ENCODE measurements at places on chromosomes 12 and 14.

GRCh38 chr12:93502802-93503623 is 35.7 kb downstream of the MRPL42 start:
- DNase-seq, result no peak

DNA sequence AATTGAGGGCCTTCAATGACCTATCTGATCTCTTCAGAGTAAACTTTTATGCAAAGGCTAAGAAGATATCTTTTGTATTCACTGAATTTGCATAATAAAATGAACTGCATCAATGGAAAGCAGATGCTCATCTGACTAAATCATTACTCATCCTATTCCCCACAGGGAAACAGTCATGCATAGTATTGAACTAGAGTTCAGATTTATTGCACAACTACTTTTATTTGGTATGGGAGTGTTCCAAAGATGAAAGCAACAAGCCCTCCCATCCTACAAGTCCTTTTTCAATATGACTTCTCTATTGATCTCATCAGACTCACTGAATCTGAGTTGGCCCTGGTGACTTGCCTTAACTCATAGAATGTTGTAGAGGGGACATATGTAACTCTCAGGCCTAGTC is 159.8 kb downstream of the KITLG start:
- DNase-seq, result peak; percentile 93

DNA sequence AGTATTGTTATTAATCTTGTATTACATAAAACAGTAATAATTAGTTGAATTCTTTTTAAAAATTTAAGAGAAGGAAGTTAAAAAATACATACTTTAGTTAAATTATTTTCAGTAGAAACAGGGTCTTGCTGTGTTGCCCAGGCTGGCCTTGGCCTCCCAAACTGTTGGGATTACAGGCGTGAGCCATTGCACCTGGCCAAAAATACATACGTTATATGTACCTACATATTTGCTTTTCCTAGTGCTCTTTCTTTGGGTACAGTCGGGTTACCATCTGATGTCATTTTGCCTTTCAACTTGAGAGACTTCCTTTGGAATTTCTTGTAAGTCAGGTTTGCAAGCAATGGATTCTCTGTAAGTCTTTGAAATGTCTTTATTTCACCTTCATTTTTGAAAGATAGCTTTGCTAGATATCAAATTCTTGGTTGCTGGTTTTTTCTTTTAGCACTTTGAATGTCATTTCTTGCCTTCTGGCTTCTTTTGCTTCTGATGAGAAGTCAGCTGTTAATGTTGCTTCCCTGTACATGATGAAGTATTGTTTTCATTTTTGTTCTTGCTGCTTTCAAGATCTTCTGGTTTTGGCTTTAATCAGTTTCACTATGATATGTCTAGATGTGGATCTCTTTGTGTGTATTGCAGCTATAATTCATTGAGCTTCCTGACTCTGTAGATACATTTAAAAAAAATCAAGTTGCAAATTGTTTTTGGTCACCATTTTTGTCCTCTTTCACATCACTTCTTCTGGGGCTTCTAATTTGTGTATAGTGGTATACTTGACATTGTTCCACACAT is 84.4 kb downstream of the SPATS2 start:
- no peak for DNase-seq

- peak; percentile 17 for DNase-seq
Measured at GRCh38 chr12:106840243-106840642, 65.8 kb downstream of the RIC8B start.

DNA sequence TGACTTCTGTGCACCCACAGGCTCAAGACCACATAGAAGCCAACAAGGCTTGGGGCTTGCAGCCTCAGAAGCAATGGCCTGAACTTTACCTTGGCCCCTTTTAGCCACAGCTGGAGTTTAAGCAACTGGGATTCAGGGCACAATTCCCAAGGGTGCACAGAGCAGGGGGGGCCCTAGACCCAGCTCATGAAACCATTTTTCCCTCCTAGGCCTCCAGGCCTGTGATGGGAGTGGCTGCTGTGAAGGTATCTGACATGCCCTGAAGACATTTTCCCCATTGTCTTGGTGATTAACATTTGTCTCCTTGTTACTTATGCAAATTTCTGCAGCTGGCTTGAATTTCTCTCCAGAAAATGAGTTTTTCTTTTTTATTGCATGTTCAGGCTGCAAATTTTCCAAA is 21.9 kb downstream of the GABARAPL1 start:
- no peak for DNase-seq

GRCh38 chr12:124369827-124370378 is 75.0 kb downstream of the RFLNA start:
- no peak for DNase-seq

- no peak for DNase-seq
Measured at GRCh38 chr14:93086441-93087055, 29.2 kb downstream of the ITPK1 start.

GRCh38 chr14:35180179-35180578 is 57.8 kb downstream of the PRORP start:
- no peak for DNase-seq

- DNase-seq, result no peak
Measured at GRCh38 chr12:105945880-105946279, 192.9 kb downstream of the NUAK1 start.

- DNase-seq, result no peak
Measured at GRCh38 chr12:77973579-77973978, 142.9 kb downstream of the NAV3 start.

- no peak for DNase-seq
Measured at GRCh38 chr12:2344885-2345284, 292.1 kb downstream of the CACNA1C start.

- no peak for DNase-seq
Measured at GRCh38 chr12:11753150-11753499, 103.7 kb downstream of the ETV6 start.

DNA sequence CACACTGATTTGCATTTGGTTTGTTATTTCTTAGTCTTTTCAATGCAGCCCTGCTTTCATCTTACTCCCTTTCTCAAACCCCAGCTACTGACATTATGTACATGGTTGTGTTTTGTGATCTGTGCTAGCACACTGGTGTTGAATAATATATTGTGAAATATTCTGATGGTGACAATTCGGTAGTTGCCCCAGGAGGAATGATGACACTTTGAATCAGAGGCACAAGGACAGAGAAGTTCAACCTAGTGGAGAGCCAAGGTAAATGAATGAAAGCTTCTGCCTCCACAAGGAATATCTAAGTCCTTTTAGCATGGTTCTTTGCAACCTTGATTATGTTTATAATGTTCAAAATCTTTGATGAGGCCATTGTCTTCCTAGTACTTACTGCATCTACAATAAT is 159.9 kb downstream of the PDE3A start:
- no peak for DNase-seq

DNA sequence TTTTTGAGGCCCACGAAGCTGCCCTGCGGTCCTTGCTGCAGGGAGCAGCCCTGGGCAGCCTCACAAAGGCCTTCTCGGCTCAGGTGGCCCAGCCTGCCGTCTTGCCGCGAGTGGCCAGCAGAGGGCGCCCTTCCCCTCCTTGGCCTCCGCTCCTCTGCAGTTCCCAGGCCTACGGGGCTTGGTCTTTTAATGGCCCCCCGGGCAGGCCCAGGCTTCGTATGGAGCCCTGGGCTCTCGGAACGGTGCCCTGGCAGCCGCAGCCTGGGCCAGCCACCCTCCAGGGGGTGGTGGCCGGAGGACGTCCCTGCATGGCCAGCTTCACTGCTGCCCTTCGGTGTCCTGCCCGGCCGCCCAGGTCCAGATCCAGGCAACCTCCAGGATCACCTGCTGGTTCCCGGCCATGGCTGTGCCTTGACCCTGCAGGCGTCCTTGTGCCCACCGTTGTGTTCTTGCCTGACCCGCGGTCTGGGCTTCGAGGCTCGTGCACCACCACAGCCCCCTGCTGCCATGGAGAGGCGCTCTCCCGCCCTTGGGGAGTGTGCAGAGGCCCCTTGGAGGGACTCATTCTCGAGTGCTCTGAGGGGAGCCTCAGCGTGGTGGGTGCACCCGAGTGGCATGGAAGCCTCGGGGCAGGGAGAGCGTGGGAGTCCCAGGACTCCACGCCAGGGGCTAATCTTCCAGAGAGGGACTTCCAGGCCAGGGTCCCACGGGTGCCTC is 9.4 kb downstream of the ASPG start:
- no peak for DNase-seq

GRCh38 chr12:6494258-6494743 is 399 bp downstream of the NCAPD2 start:
- DNase-seq, result no peak

GRCh38 chr12:25200703-25201102 is 5.7 kb downstream of the ETFRF1 start:
- DNase-seq, result no peak

- no peak for DNase-seq
Measured at GRCh38 chr12:18391151-18391550, 129.8 kb downstream of the PIK3C2G start.

DNA sequence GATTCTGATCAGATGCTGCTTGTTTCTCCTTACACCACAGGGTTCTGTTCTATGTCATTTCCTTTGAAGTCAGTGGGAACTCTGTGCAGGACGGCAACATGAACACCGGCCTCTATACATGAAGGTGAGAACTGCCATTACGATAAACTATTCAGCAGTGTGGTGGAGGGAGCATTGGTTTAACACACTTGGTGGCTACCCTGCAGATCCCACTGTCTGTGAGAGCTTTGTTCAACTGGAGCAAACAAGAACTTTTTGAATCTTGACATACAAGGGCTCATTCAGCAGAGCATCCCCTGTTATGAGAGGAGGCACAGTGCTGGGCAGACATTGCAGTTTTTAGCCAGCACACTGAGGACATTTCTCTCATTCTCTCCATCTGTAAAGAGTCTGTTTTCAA is 10.7 kb upstream of the FRS2 start:
- no peak for DNase-seq

- no peak for DNase-seq
Measured at GRCh38 chr12:131364903-131365820, 345.7 kb upstream of the SFSWAP start.

DNA sequence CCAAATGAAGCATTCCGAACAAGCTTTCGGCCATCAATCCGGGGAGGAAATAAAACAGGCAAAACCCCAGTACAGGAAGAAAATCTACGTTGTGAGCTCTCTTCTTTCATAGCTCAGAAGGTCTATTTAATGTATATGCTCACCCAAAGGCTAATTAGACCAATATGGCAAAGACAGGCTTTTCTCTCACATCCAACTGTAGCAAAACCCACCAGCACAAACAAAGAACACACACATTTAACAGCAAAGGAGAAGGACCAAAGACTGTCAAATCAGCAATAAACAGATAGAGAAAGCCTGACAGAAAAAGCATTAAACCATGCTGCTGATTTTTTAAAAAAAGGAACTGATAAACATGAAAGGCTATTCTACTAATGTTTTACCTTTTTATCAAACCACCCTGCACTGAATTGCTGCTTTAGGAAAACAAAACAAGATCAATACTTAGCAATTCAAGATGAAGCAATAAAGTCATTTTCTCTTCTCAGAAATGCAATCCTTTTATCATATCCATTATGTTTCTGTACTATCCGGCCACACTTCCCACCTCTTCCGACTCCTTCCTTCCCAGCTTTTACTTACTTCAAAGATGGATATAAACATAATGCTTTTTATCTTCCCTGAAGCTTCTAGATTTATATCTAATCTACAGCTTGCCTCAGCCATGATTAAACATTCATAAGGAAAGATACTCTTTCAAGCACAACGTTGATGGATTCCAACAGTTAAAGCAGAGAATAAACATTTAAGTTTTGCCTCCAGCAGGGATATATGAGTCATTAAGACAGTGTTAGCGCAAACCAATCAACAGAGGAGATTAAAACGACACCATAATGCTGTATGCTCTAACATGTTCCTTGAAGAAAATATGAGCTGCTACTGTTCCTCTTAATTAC is 74.6 kb upstream of the BBS10 start:
- DNase-seq, result no peak

GRCh38 chr14:102532204-102532658 is 22.7 kb upstream of the ANKRD9 start:
- DNase-seq, result no peak

- no peak for DNase-seq
Measured at GRCh38 chr12:69254046-69254445, 14.7 kb downstream of the CPSF6 start.

- DNase-seq, result no peak
Measured at GRCh38 chr12:115871714-115872113, 405.8 kb downstream of the MED13L start.

- no peak for DNase-seq
Measured at GRCh38 chr14:98728836-98729235, 543.2 kb downstream of the BCL11B start.

GRCh38 chr14:68423686-68424085 is 369.2 kb downstream of the ZFP36L1 start:
- DNase-seq, result no peak

DNA sequence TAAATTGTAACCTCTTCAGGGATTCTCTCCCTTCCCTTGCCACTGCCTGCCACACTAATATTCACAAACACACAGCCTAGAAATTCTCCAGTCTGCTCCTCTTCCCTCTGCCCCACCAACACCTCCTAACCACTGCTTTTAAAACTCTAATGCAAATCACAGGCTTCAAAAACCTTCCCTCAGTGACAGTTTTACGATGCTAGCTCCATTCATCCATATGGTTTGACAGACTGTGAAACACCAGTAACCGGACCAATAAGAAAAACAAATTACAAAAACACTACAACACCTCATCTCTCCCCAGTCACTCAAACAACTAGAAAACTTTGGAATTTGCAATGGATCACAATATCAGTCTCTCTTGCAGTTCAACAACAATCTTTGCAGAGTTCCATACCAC is 5.7 kb downstream of the DPF3 start:
- no peak for DNase-seq

DNA sequence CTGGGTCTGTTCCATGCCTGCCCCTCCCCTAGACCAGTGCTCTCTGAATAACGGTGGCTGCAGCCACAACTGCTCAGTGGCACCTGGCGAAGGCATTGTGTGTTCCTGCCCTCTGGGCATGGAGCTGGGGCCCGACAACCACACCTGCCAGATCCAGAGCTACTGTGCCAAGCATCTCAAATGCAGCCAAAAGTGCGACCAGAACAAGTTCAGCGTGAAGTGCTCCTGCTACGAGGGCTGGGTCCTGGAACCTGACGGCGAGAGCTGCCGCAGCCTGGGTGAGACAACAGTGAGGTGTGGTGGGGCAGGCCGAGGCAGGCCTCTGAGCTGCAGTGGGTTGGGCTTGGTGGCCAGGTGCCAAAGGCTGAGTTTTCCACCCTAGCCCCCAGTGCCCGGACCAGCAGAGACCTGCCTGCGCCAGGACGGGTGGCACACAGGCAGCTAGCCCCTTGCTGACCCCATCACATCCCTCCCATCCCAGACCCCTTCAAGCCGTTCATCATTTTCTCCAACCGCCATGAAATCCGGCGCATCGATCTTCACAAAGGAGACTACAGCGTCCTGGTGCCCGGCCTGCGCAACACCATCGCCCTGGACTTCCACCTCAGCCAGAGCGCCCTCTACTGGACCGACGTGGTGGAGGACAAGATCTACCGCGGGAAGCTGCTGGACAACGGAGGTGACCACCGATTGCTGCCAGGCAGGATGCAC is 28.2 kb upstream of the LRP1-AS start:
- DNase-seq, result peak; percentile 24

GRCh38 chr12:570435-570920 is 92.8 kb downstream of the NINJ2 start:
- DNase-seq, result peak; percentile 63

GRCh38 chr12:122265886-122266229 is 436 bp downstream of the VPS33A start:
- DNase-seq, result no peak
